ENCODE measurements at places on chromosomes 12 and 14.

DNA sequence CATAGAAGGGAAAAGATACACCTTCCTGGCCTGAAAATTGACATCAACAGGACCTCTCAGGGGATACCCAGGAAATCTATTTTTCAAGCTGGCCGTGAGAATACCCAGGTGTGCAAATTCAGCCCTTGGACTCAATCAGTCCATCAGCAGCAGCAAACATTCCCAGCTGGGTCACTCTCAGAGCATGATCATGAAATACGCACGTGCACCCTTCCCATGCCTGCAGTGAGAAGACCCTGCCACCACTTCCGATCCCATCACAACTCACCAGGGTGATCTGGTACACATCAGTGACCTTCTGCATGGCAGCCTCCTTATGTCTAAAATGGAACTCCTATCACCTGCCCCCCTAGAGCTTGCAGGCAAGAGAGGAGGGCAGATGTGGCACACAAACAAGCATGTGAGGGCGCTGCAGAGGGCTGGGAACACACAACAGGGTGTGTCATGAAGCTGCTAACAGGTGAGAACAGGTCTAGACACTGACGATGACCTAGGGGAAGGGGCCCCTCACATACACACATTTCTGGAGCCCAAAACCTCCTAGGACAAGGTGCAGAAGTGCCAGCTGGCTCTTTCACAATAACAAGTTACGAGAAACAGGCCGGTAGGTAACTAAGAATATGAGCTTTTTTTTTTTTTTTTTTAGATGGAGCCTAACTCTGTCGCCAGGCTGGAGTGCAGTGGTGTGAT, 37.8 kb upstream of the TC2N start:
- DNase-seq = no peak

- DNase-seq = no peak
These were observed 4.4 kb upstream of the FAM186B start for GRCh38 chr12:49609875-49610154.

- no peak for DNase-seq
These were observed 77.7 kb upstream of the TRAF3 start for GRCh38 chr14:102699416-102700110.

DNA sequence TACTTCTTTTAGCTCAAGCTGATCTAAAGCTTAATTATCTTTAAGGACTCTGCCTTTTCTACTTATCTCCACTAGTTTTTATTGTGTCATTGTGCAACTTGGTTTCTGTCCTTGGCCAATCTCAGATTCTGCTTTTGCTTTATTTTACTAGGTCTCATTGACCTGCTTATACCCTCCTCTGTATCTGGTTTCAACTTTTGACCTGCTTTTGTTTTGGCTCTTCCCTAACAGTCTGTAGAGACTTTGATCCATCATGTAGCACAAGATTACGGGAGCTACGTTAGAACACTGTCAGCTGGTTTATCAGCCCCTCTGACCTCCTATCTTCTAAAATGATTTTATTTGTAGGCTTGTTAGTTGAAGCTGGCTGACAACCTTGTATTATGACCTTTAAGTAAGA, 43.6 kb downstream of the ZCRB1 start:
- DNase-seq = no peak

GRCh38 chr14:34081101-34081575, 130.3 kb upstream of the EGLN3 start:
- DNase-seq = no peak

GRCh38 chr12:14770496-14771461, 32.5 kb downstream of the WBP11 start:
- peak; percentile 94 for DNase-seq

GRCh38 chr12:99372257-99372920, 275.2 kb upstream of the GARIN6 start:
- no peak for DNase-seq

All from activated T-cell treated with anti-CD3 and anti-CD28 coated beads for 24 hours (primary cell).